ENCODE measurements at places on chromosomes 3 and 15.

DNA sequence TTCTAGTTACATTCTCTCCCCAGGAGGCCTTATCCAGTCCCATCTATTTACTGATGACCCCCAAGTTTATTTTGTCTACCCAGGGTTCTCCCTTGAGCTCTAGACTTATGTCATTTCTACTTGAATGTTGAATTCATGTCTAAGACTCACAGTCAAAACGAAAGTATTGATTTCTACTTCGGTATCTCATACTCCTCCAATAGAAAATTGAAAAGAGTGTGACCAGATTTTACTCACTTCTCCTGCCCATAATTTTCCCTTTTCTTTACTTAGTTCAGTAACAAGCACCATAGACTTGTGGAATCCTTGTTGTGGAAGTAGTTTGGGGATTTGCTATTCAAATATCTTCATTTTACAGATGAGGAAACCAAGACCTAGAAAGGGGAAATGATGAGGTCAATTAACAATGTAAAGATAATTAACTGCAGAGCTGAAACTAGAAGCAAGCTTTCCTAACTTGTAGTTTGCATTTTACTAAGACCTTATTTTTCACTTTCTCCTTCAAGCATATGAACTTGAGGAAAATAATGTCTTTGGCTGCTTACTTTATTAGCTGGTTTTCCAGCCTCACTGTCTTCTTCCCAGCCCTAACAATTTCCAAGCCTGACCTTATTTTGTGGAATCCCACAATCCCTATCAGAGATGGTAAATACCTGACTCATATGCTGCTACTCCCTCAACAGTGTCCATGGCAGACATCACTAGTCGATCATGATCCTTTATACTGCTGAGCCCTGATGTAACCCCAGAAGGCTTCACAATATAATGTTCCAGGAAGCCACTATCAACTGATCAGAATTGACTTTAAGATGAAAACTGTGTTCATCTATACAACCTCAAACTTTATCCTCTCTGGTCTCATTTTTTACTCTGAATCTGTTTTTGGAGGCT, 123.9 kb upstream of the AGBL1 start:
- no peak for DNase-seq

DNA sequence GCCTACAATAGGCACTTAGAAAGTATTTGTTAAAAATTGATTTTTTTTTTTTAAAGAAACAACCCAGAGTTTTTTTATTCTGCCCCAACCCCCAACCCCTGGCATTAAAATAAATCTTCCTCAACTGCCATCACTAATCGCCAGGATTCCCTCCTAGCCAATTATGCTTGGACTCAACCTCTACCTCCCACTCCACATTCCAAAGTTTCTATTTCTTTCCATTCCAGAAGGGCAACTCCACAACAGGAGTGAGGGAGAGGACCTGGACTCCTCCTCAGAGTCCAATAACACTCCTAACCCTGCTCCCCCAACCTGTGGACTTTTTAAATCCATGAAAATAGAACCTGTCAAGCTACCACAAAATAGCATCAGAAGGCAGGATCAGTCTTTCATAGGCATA, 99.4 kb downstream of the ADAMTS9 start:
- no peak for DNase-seq

DNA sequence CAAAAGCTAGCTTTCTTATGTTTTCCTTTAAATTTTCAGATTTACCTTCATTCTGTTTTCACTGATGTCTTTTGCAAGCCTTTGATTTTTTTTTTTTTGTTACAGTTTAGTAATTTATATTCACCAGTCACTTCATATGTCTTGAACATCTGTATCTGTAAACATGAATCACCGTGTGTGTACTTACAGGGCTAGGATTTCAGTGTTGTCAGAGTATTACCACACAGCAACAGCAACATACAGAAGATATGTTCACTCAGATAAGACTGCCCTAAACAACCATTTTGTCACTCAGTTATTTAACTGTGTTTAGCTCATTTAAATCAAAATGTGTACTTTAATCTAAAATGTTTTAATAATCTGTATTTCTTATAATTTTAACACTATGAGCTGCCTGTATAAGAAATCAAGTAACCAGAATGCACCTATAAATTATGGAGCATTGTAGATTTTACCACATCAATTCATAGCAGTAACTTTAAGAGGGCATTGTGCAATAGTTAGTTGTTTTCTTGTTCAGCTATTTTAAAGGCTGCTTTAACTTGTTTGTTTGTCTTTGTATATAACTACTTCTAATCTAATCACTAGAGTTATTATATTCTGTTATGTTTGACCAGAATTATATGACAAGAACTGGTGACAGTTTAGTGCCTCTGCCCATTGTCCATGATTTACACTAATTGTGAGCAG, 50.4 kb downstream of the GHSR start:
- no peak for DNase-seq

GRCh38 chr3:182258538-182259177, 534.6 kb upstream of the ATP11B start:
- no peak for DNase-seq

DNA sequence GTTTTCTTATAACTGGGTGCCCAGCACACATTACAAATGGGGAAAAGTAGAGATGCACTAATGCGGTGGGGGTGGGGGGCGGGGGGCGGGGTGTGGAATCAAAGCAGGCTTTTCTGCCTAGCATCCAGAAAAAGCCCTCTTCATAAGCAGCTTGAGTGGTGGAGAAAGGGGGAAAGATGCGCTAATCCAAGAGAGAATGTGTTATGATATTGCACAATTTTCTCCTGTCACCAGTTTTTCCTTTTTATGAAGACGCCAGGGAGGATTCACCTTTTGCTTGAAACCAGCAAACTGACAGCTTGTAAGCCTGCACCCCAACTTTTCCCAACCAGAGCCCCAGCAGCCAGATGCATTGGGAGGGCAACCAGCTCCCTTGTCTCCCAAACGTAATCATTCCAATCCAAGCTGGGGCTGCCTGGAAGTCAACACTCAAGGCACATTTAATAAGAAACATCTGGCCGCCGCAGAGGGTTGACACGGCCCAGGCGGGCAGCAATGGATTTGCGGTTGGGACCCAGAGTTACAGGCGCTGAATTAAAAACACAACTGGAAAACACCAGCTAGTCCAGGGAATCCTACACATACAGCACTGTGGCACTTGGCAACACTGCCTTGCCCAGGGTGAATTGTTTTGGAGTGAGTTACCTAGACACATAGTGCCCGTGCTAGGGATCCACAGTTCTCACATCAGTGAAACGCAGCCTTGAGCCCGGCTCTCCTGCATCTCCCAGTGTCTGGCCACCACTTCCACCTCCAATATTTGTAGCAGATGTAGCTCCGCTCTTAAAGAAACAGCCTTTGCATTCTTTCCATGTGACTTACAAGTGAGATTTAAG, 218.5 kb upstream of the PRICKLE2 start:
- DNase-seq: no peak

GRCh38 chr15:22845289-22845900, 6.9 kb downstream of the NIPA2 start:
- DNase-seq: no peak

DNA sequence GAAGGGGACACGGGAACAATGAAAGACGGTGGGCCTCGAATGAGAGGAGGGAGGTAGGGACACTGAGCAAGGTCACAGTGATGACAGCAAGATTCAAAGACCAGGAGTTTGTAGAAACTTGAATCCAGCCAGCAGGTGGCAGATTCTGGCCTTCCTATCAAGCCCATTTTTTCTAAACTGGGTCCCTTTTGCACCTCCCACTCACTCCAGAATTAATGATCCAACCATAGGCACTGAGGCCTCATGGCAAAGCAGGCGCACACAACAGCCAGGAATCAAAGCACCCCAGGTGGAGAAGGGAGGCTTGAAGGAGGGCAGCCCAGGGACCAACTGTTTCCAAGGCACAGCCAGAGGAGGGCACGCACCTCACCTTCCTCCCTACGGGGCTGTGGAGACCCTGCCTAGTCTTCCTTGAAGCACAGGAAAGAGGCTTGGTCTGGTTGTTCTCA, 90.2 kb downstream of the ANP32A start:
- no peak for DNase-seq

GRCh38 chr3:72171463-72171881, 386.5 kb upstream of the PROK2 start:
- DNase-seq: no peak

DNA sequence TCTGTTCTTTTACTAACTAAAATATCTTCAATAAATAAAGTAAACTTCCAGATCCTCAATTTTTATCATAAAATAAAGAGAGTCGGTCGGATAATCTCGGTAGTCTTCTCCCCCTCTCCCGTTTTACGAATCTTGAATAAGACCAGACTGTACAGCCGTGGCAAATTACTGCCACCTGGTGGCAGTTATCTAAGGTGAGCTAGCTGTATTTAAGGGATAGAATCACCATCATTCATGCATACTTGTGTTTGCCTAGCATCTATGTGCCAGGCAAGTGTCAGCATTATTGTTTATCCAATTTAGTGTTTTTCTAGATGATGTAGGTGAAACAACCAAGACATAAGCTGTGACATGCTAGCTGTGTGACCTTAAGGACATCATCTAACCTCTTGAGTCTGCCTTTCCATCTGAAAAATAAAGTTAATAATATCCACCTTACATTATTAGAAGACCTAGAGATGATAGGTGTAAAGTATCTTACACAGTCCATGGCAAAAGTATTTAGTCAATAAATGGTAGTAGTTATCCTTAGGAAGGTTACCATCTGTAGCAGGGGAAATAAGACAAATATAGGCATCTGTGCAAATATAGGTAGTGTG, 21.3 kb downstream of the DUT start:
- peak; percentile 38 for DNase-seq

- peak; percentile 72 for DNase-seq
Measured at GRCh38 chr15:59327942-59328341, 44.7 kb downstream of the MYO1E start.

DNA sequence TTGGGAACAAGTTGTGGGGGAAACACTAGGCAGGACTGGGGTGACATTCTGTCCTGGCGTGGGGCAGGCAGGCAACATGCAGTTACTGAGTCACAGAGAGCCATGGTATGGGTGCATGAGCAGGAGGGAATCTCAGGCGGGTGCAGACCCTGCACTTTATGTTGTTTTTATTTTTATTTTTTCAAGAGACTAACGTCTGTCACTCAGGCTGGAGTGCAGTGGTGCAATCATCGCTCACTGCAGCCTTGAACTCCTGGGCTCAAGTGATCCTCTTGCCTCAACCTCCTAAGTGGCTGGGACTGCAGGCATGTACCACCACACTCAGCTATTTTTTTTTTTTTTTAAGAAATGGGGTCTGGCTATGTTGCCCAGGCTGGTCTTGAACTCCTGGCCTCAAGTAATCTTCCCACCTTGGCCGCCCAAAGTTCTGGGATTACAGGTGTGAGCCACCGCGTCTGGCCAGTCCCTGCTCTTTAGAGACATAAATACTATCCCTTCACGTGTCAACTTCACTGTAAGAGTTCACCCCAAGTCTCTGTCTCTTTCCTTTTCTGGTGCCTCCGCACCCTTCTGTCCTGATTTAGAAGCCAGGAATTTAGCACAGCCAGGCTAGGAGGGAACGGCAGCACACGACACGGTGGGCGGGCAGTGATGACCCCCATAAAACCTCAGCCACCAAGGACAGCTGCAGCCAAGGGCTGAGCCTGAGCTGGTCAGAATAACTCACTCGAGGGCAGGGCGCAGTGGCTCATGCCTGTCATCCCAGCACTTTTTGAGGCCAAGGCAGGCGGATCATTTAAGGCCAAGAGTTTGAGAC, 72.8 kb upstream of the IQSEC1 start:
- DNase-seq: no peak

Measured in naive B cell (primary cell).